ENCODE measurements at places on chromosomes 11 and 22.

- no peak for DNase-seq
Observed at GRCh38 chr11:111557425-111558111, 17.0 kb downstream of the LAYN start.

- DNase-seq = no peak
Observed at GRCh38 chr22:25736378-25737011, 5.5 kb upstream of the MYO18B start.

DNA sequence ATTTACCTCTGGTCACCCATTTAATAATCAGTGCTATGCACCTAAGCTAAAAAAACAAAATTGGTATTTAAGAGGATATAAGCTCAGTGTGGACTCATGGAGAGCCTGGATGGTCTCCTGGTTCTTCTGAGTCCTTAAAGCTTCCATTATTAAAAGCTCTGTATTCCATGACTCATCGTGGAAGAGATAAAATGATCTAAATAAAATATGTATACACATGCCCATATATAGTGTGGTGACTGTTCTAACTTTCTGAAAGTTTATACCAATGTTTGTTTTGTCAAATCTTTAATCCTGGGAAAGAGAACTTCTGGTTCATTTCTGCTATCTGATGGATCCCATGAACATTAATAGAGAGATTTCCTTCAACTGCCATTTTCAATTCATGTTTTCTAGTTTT, 375.9 kb downstream of the GUCY1A2 start:
- no peak for DNase-seq

GRCh38 chr11:726278-727220, 20.5 kb downstream of the EPS8L2 start:
- no peak for DNase-seq

DNA sequence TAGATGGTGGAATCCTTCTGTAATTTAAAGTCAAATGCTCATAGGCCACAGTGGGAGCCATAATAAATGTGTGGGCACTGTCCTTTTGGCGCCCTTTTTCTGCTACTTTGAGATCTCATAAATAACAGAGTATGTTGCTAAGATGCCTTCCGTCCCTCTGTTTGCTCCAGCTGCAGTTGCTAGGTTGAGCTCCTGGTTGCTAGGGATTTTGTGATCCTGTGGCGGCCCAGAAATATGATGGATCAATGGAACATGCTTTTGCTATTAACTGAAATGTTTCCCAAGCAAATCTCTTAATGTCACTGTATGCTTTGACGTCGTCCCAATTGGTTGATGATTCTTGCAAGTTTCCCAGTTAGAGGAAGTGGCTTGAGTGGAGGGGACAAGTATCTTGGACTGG, 53.5 kb downstream of the MYO18B start:
- DNase-seq = no peak

All from kidney capillary endothelial cell (primary cell).